ELR (cell line): ENCODE measurements at places on chromosomes 16 and 17.

DNA sequence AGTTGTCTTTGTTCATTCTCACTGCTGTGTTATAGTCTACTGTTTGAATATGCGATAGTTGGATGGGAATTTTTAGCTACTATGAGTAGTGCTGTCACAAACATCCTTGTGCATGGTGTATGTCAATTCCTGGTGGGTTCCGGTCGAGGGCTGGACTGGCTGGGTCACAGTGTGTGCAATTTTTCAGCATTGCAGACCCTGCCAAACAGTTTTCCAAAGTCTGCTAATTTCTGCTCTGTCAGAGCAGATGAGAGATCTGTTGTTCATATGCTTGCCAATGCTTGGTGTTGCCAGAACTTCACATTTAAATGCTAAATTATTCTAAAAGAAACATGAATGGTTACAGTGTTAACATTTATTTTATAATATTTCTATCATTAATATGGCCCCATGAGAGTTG, 3.6 kb upstream of the C16orf96 start:
- no peak for DNase-seq

DNA sequence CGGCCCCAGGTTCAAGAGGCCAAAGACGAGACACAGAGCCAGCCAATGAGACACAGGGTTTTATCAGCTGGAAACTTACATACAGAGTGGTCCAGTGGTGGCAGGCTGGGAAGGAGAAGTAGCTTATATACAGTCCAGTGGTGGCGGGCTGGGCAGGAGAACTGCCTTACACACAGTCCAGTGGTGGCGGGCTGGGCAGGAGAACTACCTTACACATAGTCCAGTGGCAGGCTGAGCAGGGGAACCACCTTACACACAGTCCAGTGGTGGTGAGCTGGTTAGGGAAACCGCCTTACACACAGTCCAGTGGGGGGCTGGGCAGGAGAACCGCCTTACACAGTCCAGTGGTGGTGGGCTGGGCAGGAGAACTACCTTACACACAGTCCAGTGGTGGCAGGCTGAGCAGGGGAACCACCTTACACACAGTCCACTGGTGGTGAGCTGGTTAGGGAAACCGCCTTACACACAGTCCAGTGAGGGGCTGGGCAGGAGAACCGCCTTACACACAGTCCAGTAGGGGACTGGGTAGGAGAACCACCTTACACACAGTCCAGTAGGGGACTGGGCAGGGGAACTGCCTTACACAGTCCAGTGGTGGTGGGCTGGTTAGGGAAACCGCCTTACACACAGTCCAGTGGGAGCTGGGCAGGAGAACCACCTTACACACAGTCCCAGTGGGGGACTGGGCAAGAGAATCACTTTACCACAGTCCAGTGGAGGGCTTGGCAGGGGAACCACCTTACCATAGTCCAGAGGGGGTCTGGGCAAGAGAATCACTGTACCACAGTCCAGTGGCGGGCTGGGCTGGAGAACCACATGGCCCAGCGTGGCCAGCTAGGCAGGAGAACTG, 90.9 kb downstream of the GAS7 start:
- DNase-seq, result no peak

DNA sequence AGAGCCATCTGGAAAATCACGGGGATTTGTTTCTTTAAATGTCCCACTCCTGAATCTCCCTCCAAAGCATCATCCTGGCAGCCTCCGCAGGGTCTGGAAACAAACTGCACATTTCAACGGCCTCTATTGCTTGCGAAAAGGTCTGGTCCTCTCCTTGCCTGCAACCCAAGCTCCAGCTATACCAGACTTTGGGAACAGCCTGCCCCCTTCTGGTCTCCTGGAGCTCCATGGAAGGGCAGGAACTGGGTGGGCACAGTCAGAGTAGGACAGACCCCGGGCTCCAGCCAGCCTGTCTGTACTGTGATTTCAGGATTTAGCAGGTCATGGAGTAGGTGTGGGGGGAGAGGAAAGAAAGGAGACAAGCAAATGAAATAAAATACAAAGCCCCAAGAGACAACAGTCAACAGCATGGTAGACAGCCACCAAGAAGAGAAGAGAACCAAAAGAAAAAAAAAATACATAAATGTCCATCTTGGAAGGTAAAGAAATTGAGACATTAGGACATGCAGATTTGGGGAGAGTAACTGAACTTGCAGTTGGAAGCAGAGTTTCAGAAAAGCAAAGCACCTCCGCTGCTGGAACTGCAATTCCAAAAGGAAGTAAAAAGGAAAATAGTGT, 2.7 kb downstream of the XYLT1 start:
- peak; percentile 57 for DNase-seq

DNA sequence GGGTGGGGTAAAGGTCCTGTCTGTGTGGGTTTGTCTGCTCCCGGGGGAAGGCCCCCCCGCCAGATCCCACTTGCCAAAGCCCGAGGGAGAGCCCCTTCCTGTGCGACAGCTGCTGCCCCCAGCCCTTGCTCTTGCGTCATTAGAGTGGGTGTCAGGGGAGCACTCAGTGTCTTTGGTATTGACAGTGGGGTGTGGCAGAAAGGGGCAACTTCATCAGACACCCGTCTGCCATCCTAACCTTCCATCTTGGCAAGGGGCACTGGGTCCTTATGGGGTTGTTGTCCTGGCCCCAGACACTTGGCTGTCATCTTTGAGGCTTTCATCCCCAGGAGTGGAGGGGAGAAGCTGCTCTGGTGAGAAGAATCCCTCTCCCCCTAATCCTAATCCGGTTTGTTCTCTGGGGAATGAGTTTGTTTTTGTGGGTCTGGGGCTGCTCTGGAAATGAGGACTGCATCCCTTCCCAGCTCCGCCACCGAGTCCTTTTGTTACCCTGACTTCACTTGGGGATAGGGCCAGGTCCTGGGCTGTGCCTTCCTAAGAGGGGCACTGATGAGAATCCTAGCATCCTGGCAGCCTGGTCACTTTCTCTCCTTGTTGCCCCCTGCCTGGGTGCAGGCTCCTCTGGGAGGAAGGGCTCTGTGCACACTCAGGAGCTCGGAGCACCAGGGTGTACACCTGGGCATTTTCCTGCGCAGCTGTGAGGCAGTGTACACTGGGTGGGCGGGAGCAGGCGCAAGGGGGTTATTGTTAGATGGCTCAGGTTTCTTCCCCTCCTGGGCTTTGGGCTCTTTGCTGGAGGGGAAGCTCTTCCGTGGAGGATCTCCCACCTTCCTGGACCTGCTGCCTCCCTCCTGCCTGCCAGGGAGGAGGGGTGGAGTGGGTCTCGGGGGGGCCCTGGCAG, 21.1 kb downstream of the GJD3 start:
- no peak for DNase-seq

DNA sequence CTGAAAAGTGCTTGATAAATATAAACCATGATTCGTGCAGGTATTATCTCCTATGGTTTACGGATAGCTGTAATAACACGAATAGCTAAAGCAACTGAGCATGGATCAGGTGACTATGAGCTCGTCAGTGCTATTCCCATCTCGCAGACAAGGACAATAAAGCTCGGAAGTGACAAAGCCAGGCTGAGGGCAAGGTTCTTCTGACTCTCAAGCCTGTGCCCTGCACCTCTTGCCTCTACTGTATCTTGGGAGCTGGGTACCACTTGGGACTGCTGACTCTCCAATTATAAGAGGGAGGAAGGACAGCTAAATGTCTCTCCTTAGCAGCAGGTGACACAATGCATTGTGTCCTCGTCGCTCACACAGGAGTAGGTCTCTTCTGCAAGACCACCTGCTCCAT, 49.6 kb upstream of the IRF8 start:
- no peak for DNase-seq

GRCh38 chr16:56513972-56514371, 5.9 kb downstream of the BBS2 start:
- DNase-seq, result peak; percentile 78

DNA sequence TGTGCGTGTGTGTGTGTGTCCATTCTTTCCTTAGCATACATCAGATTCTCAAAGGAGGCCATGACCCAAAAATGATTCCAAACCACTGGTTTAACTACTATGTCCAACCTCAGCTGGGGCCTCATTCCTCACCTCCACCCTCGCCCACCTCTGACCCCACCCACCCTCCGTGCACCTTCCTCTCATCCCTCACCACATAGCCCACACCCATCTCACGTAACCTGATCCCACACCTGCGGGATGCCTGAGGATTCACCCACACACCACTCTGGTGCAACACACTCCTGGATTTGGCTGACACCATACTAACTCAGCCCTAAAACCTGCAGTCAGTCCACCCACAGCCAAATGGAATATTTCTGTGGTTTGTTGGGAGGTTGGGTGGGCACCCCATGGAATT, 3.3 kb upstream of the CSNK2A2 start:
- DNase-seq, result no peak

- peak; percentile 84 for DNase-seq
These were observed at the start of gene METRNL for GRCh38 chr17:83079352-83079747. Gene METRNL (plus strand): TSS chr17:83079609. CDS start chr17:83079816, 207 bp downstream.

DNA sequence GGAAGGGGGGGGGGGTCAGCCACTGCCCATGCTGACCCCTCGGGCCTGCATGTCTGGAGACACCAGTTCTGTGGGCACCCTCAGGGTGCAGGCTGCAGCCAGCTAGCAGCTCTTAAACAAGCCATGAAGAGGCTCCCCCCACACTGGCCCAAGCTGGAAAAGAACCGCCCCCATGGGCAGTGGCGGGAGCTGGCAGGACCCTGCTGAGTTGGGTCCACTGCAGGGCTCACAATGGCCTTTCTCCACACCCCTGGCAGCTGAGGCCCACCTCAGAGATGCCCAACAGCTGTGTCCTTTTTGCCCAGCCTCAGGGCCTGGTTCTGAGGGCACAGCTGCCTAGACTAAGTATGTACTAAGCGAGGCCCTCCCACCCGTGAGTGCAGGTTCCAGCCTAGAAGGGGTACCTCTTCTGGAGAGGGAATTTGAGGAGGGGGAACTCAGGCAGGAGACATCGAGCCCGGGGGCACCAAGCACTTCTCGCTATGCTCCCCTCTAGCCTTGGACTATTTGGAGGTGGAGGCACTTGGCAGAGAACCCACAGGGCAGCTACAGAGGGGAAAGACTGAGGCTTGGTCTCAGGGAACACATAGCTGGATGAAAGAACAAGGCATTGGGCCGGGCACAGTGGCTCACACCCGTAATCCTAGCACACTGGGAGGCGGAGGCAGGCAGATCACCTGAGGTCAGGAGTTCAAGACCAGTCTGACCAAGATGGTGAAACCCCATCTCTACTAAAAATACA, 3.2 kb downstream of the THRA start:
- no peak for DNase-seq

DNA sequence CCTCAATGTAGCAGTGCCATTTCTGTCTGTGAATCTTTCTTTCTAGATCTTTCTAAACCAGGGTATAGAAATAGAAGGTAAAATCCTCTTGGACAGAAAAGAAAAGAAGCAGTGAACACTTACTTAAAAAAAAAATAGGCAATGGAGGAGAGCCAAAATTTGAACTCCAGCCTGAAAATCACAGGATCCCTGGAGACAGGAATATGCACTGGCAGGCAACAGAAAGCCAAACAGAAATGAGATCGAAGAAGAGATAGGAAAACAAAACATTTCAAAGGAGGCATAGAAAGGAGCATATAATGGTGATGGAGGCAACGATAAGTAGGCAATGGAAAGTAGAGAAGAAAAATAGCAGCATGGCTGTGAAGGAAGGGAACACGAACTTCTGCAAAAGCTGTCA, 253.7 kb upstream of the HSBP1 start:
- no peak for DNase-seq

DNA sequence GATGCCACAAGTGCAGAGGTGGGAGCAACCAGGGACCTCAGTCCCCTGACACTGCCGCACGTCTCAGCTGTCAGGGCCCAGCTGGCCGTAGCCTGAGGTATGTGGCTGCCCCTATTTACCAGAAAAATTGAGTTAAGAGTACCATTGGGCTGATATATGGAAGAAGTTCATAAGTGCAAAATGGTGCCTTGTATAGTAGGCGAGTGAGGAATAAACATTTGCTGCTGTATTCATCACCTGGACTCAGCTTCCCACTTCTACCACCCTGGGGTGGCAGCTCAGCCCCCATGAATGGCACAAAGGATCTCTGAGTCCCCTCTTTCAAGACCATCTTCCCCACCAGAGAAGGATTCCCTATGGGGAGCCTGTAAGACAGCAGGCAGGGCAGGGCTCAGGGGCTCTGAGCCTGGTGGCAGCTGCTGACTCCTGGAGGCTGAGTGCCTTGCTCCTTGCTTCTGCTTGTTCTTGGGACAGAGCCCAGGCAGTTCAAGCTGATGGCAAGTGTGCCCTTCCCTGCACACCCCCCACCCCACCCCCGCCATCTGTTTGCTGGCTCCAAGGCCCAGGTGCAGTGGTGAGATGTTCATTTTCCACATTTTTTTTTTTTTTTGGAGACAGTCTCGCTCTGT, 29.0 kb downstream of the TRPV2 start:
- DNase-seq, result peak; percentile 62

GRCh38 chr16:84294117-84294516, 561 bp upstream of the WFDC1 start:
- no peak for DNase-seq

DNA sequence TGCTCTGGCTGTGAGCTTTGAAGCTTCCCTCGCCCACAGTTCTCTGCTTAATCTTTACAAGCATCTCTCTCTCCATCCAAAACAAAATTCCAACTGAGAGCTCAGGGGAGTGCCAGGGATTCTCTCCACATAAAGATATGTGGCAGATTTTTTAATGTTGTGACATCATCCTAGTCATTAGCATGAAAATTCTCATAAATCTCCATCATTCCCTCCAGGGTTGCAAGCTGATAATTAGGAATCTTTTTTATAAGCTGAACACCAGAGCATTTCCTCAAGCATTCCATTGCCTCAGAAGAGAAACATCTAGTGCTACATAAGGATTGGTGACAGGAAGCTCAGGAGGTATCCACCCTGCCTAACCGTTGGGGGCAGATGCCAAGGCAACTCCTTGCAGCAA, 82.4 kb upstream of the DNAH9 start:
- DNase-seq, result no peak

DNA sequence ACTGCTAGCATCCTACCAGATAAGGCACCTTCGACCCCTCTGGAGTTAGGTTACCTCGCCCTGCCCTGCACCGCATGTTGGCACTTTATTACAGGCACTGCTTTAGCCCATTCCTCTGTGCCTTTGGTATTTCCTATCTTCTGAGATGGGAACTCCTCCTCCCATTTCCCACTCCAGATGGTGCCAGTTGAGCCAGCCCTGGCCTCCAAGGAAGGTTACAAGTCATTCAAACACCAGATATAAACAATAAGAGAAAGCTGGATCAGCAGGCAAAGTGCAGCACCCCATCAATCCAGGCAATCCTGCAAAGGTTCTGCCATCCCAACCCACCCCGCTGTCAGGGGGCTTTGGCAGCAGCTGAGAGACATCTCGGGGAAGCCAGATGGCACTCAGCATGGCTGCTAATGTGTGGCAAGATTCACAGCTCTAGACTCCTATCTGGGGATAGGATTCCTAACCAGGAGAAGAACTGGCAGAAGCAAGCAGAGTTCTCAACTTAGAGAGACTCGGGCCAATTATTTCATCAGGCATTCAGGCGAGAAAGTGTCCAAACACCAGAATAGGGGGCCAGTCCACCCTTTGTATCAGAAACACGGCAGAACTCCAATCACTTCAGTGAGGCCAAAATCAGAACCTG, 113.0 kb downstream of the COPRS start:
- DNase-seq, result no peak

DNA sequence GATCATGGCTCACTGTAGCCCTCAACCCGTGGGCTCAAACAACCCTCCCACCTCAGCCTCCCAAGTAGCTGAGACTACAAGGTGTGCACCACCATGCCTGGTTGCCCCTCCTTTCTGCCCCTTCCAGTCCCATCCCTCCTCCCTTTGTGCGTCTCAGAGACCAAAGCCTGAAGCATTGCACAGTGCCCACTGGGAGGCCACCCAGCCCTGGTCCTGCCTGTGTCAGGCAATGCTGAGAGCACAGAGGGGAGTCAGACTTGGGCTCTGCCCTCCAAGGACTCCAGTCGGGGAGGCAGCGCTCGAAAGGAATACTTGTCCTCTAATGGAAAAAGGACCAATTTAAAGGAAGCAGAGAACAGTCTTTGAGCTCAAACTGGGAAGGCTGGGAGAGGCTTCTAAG, 20.4 kb downstream of the RAI1 start:
- DNase-seq, result no peak
